ENCODE measurements at places on chromosomes 7 and 10.

- DNase-seq = no peak
These were observed 50.2 kb downstream of the ADCY1 start for GRCh38 chr7:45624392-45624760.

DNA sequence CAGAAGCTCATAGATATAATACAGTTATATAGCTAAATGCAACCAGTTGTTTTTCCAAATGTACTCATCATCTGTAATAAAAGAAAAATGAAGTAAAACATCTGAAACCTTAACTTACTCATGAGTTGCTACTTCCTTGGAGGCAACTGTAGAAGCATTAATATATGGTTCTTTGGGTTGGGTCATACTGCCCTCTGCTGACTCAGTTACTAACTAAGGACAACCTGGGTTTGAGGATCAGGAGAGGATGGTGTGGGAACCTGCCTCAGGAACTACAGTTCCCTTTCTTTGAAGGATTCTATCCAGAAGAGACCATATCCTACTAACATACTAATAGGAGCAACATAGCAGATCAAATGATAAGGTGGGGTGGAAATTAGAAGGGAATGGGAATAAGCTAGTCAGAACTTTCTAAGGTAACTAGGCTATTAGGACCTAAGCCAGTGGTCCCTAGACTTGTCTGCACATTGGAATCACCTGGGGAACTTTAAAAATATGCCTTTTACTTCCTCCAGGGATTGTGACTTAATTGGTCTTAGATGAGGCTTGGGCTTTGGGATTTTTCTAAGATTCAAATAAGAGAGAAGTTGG lies 20.7 kb downstream of the COX15 start:
- DNase-seq = peak; percentile 6

DNA sequence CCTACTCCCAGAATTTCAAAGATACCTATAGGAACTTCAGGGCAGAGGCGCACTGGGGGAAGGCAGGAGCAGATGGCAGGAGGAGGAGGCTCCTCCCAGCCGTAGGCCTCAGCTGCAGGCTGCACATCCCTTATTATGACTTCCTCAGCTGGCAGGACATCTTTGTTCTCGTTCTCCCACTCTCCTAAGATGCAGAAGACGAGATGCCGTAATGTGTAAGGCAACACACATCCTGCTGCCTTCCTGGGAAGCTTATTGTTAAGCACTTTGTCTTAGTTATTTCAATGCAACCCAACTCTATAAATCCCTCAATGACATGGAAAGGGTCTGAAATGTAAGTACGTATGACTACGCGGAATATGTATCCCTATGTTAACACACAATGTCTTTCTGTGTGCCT lies 599.8 kb upstream of the MGMT start:
- no peak for DNase-seq

DNA sequence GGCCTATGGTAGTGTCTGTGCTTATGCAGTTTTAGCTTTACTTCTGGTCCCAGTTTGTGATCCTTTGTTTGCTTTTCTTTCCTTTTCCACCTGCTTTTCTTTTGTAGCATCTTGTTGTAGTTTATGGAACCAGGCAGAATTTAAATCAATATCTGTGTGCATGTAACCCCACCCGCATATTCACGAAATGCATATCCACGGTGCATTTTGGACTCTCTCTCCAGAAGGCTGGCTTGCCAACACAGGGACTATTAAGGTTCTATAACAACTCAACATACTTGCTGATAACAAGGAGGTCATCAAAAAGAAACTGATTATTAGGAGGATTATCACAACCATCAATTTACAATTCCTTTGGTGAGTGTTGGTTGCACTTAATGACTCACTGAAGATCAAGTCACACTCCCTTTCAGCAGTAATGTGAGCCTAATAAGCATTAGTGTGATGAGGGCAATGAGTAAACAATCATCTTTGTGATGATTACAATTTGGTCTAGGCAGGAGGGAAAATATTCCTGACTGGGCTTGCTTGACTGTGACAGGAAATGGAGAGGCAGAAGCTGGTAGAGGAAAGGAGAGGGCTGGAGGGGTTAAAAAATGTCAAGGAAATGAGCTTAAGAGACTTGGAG lies 378.6 kb downstream of the REEP3 start:
- DNase-seq = no peak
